ENCODE measurements at places on chromosomes 12 and 14. TPM values are rescaled to one million over a fixed set of nuclear protein-coding genes. Genes with fewer than 3 reads are reported as not detected.

Gene TCL1B
- total RNA-seq: not detected

Gene KRT75
- not detected for total RNA-seq

Gene MGST1
- total RNA-seq: not detected

- no peak for DNase-seq
- H3K4me3 ChIP-seq: no peak overlapping the region
- H3K27ac ChIP-seq: no peak overlapping the region
- no peaks in the 10 kb centered on the region for H3K27me3 ChIP-seq
- peaks cover 23% of the 10 kb centered on the region for H3K4me1 ChIP-seq
- H3K36me3 ChIP-seq: peaks cover 13% of the 10 kb centered on the region
Measured at GRCh38 chr12:124002654-124003053, 29.6 kb downstream of the ZNF664 start.

- H3K4me3 ChIP-seq: no peak overlapping the region
- DNase-seq: no peak
- no peak overlapping the region for H3K27ac ChIP-seq
- H3K4me1 ChIP-seq: no peaks in the 10 kb centered on the region
Measured at GRCh38 chr12:13288501-13288900, 92.0 kb downstream of the EMP1 start.

DNA sequence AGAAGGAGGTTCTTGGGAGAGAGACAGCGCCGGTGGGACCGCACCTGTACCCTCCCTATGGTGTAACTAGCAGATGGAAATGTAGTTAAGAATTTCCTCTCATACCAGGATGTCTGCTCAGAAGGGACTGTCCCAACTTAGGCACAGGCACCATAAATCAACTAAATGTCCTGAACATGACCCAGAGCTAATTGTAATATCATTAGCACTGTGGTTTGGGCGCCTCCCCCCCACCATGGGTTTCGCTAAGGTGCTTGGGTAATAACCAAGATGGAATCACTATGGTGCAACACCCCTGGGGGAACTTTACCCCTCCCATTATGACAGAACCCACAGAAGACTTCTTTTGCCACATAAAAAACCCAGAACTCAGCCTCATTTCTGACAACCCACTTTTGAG lies 15.9 kb downstream of the ZNF641 start:
- peaks cover 24% of the 10 kb centered on the region for H3K36me3 ChIP-seq
- H3K27me3 ChIP-seq: no peaks in the 10 kb centered on the region
- no peak overlapping the region for H3K4me3 ChIP-seq
- peak; percentile 44 for DNase-seq
